ENCODE measurements at places on chromosomes 6 and 20.

DNA sequence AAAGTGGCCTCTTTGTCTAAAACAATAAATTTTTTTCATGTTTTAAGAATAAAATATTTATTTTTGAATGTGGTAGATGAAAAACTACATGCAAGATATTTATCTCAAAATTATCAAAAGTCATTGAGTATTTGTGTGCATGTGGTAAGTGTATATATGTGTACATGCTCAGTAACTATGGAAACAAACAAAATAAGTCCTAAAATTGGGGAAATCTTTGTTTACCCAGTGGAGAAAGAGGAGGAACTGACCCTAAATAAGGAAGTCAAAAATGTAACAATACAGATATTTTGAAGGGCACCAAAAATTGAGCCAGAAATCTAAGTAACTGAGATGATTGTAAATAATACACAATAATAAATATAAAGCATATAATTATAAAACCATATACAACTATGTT lies 639.2 kb downstream of the MAFB start:
- no peak for DNase-seq

DNA sequence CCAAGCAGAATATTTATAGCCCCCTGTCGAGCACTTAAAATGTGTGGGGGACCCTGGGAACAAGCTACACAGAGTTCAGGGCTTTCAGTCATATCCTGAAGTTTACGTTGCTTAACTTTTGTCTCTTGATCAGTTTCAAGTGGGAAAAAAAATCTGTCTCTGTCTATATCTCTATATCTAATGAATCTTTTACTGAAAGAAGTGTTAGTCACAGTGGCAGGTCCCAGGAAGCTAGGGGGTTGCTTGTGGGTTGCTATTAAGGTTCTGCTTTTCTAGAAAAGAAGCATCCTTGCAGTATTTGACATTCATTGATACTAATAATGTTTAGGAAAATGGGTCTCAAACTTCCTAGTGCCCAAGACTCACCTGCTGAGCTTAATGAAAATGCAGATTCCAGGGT lies 76.7 kb upstream of the CLDN20 start:
- no peak for DNase-seq

GRCh38 chr6:14450578-14450977 lies 333.0 kb downstream of the CD83 start:
- DNase-seq: no peak

GRCh38 chr6:28167068-28167467 lies 25.4 kb downstream of the ZKSCAN8 start:
- DNase-seq: no peak

DNA sequence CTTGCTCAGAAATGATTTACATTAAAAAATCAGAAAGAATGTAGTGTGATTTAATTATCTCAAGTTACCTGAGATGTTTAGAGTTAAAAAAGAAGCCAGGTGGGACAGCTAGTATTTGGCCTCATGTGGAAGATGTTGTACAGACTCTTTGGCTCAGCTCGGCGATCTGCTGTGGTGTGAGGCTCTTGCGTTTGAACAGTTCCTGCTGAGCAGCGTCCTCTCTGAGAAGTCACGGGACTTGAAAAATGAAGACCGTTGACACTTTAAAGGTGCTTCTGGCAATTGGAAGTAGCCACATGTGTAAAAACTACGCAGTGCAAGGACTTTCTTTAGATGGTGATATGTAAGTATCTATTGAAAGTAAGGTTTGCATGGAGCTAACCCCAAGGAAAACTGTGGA lies 169.0 kb downstream of the BACH2 start:
- no peak for DNase-seq

DNA sequence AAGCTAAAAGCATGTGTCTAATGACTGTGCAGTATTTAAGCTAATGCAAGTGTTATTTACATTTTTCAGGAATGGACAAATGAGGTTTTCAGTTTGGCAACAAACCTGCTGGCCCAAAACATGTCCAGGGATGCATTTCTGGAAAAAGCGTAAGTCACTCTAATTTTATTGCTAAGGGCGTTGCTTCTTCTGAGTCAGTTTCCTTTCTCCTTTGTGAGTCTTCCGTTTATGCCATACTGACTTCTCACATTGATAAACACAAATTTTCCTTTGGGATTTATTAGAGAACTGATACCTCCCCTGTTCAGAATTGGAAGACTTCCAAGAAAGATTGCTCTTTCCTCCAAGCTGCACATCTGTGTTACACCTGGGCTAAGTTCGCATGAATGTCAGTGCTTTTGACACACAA lies 422.9 kb upstream of the PLCB4 start:
- DNase-seq: no peak

DNA sequence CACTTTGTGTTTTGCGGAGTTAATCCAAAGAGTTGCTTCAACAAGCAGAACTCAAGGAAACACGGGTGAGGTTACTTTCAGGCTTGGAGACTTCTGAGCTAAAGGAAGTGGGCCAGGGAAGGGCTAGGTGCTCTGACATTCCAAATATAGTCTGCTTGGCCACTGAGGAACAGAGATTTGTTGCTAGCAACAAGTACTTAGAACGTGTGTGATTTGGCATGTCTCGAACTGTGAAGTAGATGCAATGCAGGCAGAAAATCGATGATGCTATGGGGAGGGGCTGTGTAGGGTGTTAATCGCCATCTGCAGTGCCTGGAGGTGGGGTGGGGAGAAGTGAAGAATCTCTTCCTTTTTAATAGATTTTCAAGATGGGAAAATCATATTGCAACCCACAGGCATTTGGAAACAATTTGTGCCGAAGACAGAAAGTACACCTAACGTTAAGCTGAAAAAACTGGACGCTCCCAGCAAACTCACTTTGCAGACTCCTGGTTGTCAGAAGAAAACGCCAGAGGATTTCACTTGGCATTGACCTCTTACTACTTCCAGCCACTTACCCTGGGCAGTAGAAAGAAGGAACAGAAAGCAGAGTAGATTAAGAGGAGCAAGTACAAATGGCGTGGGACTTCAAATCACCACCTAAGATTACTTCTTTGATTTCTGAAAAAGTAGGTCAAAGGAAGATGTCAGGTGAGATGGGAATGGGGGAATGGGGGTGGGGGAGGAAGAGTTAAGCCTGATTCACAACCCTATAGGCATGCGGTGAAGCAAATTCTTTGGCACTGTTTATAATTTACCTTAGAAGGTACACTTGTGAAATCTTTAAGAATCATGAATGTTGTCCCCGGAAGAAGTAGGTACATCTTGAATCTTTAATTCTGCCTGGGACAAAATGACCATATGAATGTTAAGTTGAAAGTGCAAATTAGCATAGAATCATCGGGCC lies 314.1 kb downstream of the CD83 start:
- no peak for DNase-seq

- DNase-seq: peak; percentile 75
Measured at GRCh38 chr6:2790588-2791449, 25.6 kb downstream of the WRNIP1 start.

GRCh38 chr20:3248167-3248992 lies 9.4 kb upstream of the SLC4A11 start:
- no peak for DNase-seq

DNA sequence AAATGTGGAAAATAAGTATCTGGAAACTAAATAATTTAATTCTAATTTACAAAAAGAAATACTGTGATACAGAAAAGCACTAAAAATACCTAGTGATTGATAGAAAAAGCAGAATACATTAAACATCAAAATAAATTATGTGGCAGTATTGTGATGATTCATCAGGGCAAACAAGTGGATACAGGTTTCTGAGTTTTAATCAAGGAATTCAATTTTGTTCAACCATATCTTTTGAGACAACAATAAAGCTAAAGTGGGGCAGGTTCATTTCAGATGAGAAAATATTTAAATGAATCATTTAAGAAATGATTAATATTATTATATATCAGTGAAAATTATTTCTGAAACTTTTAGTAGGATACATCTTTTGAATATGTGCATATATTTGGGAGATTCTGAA lies 49.8 kb downstream of the GRIK2 start:
- DNase-seq: no peak

DNA sequence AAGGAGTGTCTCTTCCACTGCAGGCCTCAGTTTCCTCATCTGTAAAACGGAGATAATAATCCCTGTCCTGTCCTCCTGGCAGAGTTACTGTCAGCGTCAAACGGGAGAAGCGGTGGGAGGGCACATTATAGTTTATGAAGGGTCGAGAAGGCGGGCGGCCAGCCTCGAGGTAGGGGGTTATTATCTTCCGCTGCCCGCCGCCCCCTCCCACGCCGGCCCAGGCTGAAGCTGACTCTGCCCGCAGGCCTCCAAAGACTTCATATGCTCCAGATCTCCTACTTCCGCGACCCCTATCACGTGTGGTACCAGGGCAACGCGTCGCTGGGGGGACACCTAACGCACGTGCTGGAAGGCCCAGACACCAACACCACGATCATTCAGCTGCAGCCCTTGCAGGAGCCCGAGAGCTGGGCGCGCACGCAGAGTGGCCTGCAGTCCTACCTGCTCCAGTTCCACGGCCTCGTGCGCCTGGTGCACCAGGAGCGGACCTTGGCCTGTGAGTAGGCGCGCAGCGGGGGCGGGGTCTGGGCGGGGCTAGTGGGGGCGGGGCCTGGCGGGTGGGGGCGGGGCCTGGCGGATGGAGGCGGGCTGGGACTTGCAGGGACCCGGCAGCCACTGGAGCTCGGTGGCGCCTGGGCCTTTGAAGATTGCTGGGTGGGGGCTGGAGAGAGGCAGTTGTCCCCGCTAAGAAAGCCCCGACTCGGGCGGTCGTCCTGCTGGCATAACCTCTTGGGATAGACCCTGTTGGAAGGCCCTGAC lies 2.8 kb downstream of the PROCR start:
- no peak for DNase-seq

DNA sequence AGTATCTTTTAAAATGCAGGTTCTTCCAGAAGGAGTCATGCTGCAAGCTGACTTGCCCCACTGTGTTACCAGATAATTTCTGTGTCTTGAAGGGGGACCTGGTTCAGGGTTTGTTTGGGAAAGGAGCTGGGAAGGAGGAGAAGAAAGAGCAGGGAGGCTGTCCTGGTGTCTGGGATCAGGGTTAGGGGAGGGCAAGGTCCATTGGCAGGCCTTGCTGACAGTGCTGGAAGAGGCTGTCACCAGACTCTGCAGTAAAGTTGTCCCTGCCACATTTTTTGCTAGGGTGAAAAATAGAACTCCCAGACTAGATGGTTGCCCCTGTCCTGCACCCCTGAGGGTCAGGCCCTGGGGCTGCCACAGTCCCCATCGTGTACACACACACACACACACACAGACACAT lies 14.9 kb downstream of the GLP1R start:
- DNase-seq: no peak

- DNase-seq: no peak
Measured at GRCh38 chr20:6029538-6029937, 24.3 kb downstream of the LRRN4 start.

- no peak for DNase-seq
Measured at GRCh38 chr6:31968326-31968725, 3.6 kb downstream of the DXO start.

- DNase-seq: no peak
Measured at GRCh38 chr6:143936778-143937667, 71.0 kb downstream of the PLAGL1 start.

GRCh38 chr20:63837479-63837878 lies 6.4 kb upstream of the ZBTB46 start:
- no peak for DNase-seq

DNA sequence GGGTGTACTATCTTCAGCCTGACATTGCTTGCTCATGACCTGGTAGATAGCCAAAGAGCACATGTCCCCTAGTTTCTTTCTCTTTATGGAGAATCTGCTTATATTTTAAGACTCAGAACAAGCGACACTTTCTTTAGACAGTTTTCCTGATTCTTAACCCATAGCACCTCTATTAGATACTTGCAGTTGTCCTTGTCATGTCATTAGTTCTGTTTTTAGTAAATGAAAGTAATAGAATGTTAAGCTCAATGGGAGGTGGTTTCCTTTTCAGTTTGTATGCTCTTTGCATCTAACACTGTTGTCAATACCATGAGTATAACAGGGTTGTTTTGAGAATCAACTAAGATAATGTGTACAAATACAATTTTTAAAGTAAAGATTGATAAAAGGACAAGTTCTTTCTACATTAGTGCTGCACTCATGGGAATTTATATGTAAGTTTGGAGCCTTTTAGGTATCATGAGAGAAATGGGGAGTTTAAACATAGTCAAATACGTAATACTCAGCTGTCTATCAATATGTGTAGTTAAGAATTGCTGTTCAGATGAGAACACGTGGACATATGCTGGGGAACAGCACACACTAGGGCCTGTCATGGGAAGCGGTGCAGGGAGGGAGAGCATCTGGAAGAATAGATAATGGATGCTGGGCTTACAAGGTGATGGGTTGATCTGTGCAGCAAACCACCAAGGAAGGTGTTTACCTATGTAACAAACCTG lies 124.3 kb downstream of the GRM1 start:
- no peak for DNase-seq
